Stimulated activated CD4-positive, alpha-beta T cell treated with anti-CD3 and anti-CD28 coated beads, Interleukin-15, amount 100 ng/mL, for 24 hours (primary cell): ENCODE measurements at places on chromosomes 5 and 9.
A peak's percentile ranks its signal among the peaks of the same experiment; 100 is the strongest.

DNA sequence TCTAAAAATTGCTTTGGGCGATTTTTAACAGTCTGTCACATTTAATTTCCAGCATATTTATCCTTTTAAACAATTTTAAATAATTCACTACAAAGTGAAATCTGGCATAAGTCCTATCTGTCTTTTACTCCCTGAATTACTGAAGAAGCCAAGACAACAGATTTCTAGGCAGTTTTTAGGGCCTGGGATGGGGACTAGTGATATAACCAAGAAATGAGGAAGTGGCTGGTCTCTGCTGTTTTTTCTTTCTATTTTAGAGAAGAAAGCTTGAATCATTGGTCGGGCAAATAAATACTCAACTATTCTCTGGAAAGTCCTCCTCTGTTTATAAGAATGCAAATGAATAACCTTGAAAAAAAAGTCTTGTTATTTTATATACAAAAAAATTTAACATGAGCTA lies 79.7 kb upstream of the SSBP2 start:
- DNase-seq, result no peak

GRCh38 chr9:77177894-77178794 lies 810 bp downstream of the VPS13A start:
- peak; percentile 68 for DNase-seq

- no peak for DNase-seq
These were observed 150.5 kb upstream of the CDKN2B start for GRCh38 chr9:22159586-22159985.

DNA sequence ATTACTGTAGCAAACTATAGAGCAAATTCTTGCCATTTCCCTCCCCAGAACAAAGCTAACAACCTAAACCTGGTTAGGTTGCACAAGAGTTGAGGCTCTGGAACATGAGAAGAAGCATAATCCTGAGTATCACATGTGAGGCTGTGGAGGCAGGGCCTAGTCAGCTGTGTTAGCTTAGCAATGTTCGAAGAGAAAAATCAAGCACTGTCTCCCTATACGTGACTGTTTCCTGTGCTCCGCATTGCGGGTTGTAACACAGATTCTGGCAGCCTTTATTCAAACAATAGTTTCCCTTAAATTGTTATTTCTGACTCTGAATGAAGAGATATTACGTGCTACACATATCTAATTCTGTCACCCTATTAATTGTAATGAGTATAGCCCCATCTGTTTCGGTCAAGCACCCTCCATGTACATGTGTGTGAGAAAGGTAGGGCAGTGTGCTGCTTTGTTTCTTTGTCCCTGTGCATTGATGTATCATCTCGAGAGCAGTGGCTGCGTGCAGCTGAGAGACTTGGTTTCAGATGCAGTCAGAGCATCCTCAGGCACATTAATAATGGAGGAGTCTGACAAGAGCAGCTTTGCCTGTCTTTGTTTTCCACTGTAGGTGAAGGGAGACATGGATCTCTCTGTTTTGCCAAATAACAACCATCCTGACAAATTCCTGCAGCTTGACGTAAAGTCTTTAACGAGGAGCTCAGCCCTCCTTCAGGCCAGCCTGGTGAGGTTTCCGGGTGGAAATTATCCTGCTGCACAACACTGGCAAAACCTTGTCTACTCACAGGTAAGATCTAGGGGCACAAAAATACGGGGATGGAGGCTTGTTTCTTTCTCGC lies at the start of gene MINAR2:
Gene MINAR2 (plus strand): TSS at position 523 of the 836 bp plus-strand sequence. CDS start 97 bp downstream, at position 620.
- no peak for DNase-seq

DNA sequence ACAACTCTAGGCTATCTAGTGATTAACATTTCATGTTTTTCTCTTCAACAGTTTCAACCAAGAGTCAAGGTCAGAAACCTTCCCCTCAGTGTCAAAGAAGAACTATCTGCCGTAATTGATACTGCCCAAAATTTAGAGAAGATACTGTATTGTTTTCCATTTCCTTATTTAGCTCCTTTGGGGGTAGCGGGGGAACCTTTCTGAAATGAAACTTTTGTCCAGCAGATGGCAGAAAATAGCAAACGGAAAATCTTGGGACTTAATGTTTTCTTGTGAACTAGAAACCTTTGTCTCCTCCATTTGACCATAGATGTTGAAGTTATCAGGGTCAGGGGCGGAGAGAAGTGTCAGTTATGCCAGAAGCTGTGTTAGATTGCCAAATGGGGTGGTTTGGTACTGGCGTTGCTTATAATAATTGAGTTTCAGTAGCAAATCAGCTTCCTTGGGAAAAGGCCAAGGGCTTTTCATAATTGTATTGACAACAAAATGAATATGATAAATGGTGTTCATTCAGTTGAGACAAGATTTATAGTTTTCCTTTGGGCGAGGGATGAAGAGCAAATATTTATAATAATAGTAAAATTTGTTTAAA lies 101.7 kb upstream of the TLX3 start:
- DNase-seq, result peak; percentile 4

DNA sequence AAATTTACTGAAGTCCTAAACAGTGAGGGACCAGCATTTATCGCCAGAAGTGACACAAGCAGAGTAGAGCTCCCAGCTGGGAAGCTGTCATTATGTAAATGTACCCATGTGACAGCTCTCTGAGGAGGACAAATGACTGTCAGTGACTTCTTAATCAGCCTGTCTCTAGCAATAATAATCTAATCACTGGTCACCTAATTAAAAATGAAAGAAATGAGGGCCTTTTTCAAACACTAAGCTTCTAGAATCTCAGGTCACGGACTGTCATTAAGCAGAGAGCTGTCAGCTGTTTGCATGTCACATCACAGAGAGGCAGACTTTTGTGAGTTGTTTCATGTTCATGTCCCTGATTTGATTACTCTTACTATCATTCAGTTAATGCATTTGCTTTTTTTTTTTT lies 77.9 kb upstream of the FBXL17 start:
- no peak for DNase-seq

DNA sequence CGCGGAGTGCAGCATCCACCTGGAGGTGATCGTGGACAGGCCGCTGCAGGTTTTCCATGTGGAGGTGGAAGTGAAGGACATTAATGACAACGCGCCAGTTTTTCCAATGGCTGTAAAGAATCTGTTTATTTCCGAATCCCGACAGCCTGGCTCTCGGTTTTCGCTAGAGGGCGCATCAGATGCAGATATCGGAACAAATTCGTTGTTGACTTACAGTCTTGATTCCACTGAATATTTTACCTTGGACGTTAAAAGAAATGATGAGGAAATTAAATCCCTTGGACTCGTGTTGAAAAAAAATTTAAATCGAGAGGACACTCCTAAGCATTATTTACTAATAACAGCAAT lies 611 bp downstream of the PCDHA3 start:
- no peak for DNase-seq

- DNase-seq, result no peak
These were observed 50.0 kb downstream of the DAPK1 start for GRCh38 chr9:87547671-87548081.

DNA sequence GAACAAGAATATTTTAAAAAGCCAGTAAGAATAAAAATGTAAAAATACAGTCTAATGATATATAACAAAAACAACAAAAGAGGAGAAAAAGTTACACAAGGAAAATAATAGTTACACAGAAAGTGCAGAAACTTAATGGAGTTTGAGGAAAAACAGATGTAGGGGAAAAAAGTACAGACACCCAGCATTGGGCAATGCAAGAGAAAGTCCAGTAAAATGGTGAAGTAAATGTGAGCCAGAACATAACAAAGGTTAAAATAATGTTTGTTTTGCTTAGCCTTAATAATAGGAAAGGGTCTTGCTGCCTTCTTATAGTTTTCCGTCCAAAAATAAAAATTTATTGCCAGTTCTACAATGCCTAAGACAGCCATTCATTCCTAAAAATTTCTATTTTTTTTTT lies 364.2 kb downstream of the NNT start:
- no peak for DNase-seq

DNA sequence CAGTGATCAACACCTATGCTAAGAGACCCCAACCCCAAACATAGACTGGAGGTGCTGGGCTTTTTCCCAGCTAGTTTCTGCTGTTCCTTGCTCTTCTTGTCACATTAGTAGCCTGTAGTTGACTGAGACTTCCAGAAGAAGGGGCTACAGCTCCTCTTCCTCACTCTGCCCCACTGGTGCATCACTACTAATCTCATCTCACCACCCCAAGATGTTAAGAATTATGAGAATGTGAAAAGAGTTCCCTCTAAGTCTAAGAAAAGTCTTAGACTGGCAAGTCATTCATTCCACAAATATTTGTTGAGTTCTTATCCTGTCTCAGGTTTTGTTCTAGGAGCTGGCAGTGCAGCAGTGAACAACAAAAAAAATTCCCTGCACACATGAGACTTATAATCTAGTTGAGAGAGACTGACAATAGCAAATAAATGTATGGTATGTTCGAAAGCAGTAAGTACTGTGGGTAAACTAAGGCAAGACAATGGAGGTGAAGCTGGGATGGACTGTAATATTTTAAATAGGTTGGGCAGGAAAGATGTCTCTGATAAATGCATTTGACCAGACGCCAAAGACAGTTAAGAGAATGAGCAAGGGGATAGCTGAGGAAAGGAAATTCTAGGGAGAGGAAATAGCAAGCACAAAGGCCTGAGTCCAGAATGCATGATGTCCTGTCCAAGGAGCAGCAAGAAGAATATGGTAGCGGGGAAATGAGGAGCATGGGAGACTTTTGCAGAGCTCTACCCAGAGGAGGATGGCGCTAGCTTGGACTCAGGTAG lies 92.3 kb downstream of the PTCD2 start:
- no peak for DNase-seq

DNA sequence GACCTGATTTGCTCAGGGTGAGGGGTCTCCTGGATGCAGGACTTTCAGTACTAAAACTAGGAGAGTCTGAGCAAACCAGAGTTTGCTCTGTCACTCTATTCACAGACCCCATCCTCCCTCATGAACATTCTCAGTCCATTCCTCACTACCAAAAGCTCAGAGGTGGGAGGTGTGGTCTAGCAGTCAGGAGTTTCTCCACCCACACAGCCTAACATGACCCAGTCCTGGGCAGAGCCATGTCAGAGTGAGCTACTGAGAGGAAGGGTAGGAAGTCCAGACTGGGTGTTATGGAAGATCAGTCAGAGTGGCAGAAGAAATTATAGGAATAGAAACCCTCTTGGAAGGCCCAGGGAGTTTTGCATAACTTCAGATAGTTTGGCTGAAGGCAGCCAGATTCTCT lies 113.3 kb upstream of the GRAMD2B start:
- DNase-seq, result no peak

- DNase-seq, result no peak
These were observed 21.4 kb upstream of the ANXA6 start for GRCh38 chr5:151178777-151179488.

DNA sequence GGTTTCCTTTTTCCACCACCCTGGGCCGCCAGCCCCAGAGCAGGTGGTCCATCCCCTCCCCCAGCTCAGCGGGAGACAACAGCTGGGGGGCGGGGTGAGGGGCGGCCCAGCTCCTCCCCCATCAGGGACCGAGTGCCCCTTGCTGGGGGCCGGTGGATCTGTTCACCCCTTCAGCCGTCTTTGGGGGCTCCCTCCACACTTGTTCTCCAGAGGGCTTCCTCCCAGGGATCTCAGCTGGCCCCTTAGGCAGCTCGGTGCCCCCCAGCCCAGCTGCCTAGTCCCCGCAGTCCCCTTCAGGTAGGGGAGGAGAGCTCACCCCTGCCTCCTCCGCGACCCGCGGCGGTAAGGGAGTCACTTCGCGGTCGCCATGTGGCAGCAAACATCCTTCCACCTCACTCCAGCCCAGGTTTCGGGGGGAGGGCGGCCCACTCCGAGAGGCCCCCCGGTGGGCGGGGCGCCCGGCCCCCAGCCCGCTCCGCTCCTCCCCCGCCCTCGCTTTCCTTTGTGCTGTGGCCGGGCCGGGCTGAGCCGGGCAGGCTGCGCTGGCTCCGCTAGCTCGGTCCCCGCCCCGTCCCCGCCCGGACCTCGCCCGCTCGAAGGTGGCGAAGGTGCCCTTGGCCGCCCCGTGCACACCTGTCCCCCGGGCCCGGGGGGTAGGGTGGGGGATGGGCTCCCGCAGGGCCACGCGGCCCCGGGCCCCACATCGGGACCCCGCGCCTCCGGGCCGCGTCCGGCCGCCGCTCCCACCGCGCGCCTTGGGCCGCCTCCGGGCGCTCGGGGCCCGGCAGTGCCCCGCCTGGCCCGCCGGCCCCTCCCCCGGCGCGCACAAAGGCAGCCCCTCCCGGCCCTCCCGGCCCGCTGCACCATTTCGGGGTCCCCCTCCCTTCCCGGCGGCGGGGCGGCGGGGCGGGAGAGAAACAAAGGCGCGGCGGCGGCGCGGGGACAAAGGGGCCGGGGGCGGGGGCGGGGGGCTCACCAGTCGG lies 683 bp downstream of the DBN1 start:
- DNase-seq, result peak; percentile 73

GRCh38 chr9:123851851-123852250 lies 78.1 kb downstream of the DENND1A start:
- no peak for DNase-seq

DNA sequence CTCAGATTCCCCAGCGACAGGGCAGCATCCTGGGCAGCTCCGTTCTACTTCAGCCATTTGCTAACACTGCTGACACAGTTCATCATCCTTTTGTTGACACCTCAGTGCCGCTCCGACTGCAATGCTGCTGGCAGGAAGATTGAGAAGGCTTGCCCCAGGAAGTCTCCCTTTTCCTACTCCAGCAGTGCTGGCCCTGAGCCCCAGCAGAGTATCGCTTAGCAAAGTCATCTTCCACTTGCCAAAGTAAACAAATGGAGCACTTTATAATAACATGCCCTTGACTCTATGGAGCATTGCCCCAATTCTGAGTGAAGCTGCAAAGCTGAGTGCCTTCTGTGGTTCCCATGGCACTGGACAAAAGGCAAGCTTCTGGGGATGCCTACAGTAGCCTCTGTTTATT lies 32.2 kb downstream of the PRLR start:
- no peak for DNase-seq

GRCh38 chr9:112075009-112075378 lies 100.1 kb downstream of the SUSD1 start:
- no peak for DNase-seq
